ENCODE measurements at places on chromosomes 3 and 15. TPM values are rescaled to one million over a fixed set of nuclear protein-coding genes. Genes with fewer than 3 reads are reported as not detected.
A peak's percentile ranks its signal among the peaks of the same experiment; 100 is the strongest.

The IL17RD gene
- total RNA-seq: 1.6 TPM

The HTR3E gene
- not detected for total RNA-seq

The MSL2 gene
- 19.2 TPM for total RNA-seq

The MED12L gene
- 0.15 TPM for total RNA-seq

The SERPINI1 gene
- total RNA-seq: 4.4 TPM

The PIK3R4 gene
- total RNA-seq: 60.2 TPM

The CCNB2 gene
- total RNA-seq: 164 TPM

The ATP8B4 gene
- 0.89 TPM for total RNA-seq

The MAP1A gene
- 1.7 TPM for total RNA-seq

GRCh38 chr15:52161406-52161966, 29.7 kb downstream of the GNB5 start:
- no peak for DNase-seq

DNA sequence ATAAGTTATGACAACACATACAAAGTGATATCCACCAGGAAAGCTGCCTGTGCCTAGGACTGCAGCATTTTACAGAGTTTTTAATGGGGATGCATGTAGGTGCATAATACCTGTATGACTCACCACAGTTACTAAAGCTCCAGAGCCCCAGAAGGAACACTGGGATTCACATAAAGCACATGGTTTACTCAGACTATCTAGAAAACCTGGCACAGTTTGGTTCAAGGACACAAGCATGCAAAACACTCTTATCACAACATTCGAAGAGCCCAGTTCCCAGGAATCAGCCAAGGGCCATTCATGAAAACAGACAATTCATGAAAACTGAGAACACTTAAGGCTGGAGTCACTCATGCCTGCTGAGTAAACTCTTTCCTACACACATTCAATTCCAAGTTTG, 261.0 kb downstream of the PYDC2 start:
- peak; percentile 9 for DNase-seq

GRCh38 chr3:100044369-100044768, 69.9 kb downstream of the FILIP1L start:
- peak; percentile 28 for DNase-seq

- peak; percentile 1 for DNase-seq
Observed at GRCh38 chr3:144687862-144688261, 716.2 kb downstream of the DIPK2A start.

- no peak for DNase-seq
Observed at GRCh38 chr15:77603611-77604336, 28.9 kb downstream of the LINGO1 start.

GRCh38 chr15:92394309-92395097, 822 bp downstream of the ST8SIA2 start:
- peak; percentile 6 for DNase-seq

DNA sequence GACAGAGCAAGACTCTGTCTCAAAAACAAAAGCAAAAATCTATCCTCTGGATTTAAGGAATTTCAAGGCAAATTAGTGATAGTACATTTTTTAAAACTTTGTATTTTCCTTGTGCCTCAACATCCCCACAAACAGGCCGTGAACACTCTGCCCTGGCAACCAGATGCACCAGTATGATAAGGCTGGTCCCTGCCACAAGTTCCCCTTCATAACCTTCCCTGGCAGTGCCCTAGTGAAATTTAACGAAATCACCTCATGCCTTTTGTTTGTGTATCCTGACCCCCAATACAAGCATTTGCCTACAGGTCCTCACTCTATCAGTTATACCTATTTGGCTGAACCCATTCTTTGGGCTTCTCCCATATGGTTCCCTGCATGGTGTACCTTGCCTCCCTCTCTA, 107.4 kb upstream of the FLNB start:
- DNase-seq: no peak

DNA sequence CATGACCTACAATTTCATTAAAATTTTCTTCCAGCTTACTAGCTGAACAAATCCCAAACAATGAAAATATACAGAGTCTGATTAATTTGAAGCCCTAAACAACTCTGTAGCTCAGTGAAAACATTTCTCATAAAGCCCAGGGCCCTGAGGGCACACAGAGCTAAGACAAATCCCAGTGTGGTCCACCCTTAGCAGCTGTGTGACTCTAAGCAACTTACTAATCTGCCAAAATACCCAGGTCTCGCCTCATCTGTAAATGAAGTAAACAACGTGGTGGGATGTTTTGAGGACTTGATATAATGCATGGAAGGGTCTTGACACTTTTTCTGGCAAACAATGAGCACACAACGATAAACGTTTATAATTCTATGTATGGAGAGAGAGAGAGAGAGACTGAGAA, 158.4 kb downstream of the FHIT start:
- no peak for DNase-seq

DNA sequence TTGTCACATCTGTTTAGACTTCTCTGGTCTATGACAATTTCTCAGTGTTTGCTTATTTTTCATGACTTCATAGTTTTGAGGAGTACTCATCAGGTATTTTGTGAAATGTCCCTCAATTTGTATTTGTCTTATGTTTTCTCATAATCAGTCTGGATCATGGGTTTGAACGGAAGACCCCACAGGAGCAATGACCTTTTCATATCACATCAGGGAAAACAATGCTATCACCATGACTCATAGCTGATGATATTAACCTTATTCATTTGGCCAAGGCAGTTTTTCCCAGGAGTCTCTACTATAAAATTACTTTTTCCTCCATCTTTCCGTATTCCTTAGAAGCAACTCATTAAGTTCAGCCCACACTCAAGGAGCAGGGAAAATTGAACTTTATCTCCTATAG, 32.7 kb downstream of the AADACL2 start:
- DNase-seq: peak; percentile 85

DNA sequence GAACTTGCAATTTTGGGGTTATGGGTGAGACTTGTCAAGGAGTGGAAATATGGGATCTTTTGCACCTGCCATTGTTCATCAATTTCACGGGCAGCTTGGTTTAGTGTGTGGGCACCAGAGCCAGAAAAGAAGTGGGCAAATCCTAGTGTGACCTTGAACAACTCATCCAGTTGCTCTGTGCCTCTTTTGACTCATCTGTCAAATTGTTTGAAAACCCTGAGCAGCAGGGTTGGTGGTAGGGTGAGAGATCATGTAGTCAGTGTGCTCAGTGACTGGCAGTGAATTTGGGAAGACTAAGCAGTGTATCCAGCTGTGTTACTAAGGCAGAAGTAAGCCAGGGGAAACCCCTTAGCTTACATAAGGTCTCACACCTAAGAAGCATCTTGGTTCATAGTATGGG, 293.0 kb upstream of the TRIM42 start:
- no peak for DNase-seq
